ENCODE measurements at places on chromosomes 11 and 22.

GRCh38 chr11:19253817-19254216 is 13.1 kb upstream of the E2F8 start:
- DNase-seq: no peak

DNA sequence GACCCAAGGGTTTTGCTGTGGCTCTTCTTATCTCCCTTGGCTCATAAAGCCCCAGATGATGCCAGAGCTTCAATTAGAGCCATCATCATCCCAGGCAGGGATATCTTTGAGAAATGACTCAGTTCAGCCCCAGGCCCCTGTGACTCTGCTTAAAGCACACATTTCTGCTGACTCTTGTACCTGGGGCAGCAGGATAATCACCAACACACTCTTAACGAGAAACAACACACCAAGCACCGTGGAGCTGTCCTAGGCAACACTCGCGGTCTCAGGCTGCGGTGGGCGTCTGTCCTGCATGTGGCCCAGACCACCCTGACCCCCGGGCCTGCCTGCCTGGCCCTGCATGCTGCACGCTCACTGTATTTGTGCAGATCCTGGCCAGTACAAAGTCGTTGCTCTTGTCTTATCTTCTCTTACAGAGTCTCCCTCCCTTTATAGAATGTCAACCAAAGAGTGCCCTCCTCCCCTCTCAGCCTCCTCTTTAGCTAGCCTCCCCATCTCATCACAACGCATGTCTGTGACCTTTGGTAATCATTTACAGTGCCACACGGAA is 114.2 kb upstream of the PARVA start:
- DNase-seq: no peak

GRCh38 chr11:83140691-83141455 is 16.1 kb upstream of the PCF11 start:
- no peak for DNase-seq

GRCh38 chr22:36233796-36234195 is 5.5 kb downstream of the APOL2 start:
- no peak for DNase-seq

DNA sequence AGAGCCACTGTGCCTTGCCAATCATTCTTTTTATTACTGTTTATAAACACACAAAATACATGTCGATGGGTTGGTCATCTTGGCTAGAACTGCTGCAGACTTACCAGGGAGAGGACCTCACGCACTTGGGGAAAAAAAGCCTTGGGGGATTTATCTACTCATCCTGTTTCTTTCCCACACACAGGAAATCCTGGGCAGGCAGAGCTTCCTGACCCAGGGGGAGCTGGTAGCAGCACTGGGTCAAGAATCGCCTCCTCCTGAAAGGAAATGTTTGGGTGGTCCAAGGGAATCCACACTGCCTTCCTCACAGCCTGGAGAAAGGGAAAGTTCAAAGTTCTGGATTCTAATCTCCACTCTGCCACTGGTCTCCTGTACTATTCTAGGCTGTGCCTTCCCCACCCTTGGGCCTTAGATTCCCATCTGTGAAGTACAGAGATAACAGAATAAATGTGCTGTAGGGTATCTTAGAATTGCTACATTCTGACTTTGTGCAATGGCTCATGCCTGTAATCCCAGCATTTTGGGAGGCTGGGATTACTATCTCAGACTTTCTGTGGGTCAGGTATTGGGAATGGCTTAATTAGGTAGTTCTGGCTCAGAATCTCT is 31.2 kb upstream of the SMTN start:
- no peak for DNase-seq

DNA sequence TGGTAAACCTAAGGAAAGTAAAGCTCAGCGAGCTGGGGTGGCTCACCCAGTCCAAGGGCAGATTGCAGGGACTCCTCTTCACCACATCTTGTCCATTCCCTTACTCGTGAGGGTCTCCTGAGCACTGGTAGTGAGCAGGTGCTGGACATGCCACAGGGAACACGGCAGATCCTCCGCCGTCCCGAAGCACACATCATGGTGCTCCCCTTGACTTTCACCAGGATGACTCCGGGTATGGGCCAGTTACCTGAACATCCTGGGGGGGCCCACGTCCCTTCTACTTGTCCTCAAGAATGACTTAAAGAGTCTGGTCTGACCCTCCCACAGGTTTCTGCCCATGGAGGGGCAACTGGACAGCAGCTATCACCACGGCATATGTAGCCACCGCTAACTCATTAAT is 8.0 kb upstream of the SF1 start:
- no peak for DNase-seq

DNA sequence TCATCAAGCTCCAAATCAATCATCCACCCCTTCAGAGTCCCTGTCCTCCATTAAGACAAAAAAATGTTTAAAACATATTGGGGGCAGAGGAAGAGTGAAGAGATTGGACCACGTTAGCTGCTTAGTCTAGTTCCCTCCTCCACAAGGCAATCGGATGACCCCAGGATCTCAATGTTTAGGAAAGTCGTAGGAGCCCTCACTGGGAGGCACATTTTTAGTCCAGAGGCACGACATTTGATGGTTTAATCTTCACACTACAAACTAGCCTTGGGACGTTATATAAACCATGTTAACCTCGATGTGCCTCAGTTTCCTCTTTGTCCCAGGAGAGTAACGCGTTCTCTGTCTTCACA is 588 bp upstream of the FAT3 start:
- DNase-seq: no peak

- DNase-seq: no peak
Observed at GRCh38 chr22:20840646-20841371, 17.8 kb downstream of the PI4KA start.

- DNase-seq: no peak
Observed at GRCh38 chr11:77151804-77152509, 23.9 kb downstream of the MYO7A start.

DNA sequence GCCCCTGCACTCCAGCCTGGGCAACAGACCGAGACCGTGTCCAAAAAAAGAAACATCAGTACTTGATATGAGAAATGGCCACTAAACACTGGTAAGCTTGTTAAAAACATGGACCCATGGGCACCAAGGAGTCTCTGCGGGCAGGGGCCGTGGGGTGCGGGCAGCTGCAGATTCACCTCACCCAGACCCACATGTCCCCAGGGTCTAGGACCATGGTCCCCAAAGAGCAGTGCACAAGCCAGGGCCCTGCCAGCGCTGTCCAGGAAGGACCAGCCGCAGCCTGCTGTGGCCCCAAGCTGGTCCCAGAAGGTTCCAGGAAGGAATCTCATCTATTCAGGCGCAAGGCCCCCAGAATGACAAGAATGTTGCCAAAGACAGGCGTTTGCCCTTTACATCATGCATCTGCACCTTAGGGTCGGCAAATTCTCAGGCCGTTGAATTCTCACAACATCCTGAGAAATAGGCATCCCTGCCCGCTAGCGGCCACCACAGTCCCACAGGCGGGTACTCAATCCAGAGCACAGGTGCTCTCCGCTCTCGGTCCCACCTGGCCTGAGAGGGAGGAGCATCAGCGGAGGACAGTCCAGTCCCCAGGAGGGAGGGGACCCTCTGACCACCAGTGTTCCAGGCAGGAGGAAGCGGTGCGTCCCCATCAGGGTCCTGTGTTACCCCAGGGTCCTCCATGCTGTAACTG is 9.5 kb downstream of the YPEL1 start:
- no peak for DNase-seq

DNA sequence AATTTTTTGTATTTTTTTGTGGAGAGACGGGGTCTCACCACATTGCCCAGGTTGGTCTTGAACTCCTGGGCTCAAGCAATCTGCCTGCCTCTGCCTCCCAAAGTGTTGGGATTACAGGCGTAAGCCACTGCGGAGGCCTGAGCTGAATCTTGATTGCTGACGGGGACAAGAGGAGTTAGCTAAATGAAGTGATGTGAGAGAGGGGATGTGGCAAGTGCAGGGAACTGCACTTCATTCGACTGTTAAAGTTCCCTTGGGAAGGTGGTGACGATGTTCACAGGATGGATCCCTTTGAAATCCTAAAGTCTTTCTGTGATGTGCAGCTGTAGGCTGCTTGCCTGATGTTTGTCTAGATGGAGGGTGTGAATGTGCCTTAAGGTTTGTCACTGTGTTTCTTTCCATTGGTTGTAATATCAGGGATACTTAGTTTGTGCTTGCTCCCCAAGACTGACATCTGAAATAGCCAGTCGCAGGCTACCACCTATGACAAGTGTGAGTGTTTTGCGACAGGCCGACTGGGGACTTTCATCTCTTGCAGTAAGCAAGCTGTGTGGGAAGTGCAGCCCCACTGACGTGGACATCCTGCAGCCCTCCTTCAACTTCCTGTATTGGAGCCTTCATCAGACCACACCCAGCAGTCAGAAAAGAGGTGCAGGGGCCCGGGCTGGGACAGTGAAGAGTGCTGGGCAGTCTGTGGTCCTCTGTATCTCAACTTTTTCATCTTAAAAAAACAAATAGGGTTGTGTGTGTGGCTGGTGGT is 19.6 kb upstream of the CCDC134 start:
- no peak for DNase-seq

DNA sequence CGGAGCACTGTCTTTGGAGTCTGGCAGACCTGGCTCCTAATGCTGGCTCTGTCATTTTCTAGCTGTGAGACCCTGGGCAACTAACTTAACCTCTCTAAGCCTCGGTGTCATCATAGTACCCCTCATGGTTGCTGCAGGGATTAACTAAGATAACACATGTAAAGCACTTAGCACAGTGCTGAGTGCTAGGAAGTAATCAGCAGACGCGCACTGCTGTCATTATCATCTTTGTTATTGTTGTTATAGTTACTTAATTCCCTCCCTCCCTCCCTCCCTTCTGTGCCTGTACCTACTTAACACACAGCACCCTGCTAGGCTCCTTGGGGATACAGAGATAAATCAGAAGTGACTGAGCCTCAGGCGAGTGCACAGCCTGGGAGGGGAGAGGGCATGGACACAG is 104.7 kb upstream of the PITPNB start:
- DNase-seq: no peak

DNA sequence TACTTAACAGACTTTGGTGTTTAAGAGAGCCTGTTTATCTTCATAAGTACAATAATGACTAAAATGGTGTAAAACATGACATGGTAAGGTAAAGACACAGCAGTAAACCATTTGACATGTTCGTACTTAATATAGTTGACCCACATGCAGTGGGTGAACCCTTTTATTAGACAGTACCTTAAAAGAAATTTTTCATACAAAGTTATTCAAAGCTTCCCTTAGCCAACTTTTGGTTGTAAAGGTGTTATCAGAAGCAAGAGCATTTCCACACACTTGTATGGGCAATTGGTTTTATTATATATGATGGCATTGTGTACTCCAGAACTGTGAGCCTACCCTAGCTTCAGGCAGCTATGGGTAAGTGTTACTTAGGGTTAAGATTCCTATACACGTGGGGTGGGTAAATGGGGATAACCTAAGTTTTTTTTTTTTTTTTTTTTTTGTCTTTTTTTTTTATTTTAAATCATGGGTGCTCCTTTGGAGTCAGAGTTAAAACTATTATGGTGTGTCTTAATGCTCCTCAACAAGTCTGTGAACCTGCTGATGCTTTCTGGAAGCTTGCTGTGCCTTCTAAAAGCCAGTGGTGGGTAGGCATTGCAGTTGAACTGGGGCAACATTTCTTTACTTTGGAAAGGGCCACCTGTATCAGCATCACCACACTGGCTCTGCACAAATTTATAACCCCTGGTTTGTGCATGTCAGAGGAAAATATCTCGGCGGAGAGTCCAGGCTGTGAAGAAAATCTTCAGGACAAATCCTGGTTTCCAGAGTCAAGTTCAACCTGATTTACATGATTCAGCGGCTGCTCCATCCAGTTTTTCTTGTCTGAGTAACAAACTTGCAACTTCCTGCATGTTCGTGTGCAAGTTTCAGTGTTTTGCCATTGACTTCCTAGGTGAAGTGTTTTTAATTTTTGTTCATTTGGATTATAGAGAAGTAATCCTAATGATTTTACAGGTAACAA is 3.3 kb downstream of the PCF11 start:
- DNase-seq: no peak

GRCh38 chr11:8265681-8266241 is 2.1 kb upstream of the LMO1 start:
- no peak for DNase-seq

GRCh38 chr11:134521452-134522289 is 109.6 kb upstream of the B3GAT1 start:
- DNase-seq: no peak
